Osteocyte (in vitro differentiated cells): ENCODE measurements at places on chromosomes 7 and 10. TPM values are rescaled to one million over a fixed set of nuclear protein-coding genes. Genes with fewer than 3 reads are reported as not detected.

GRCh38 chr10:61188101-61188500 is 244.1 kb upstream of the RHOBTB1 start:
- no peak for DNase-seq
- no peak overlapping the region for H3K4me3 ChIP-seq
- H3K27me3 ChIP-seq, result peaks cover 13% of the 10 kb centered on the region

- H3K4me3 ChIP-seq, result no peak overlapping the region
- H3K27ac ChIP-seq, result no peak overlapping the region
- no peaks in the 10 kb centered on the region for H3K4me1 ChIP-seq
- no peaks in the 10 kb centered on the region for H3K36me3 ChIP-seq
Observed at GRCh38 chr7:155198901-155199845, 98.5 kb upstream of the INSIG1 start.

- H3K4me1 ChIP-seq, result no peaks in the 10 kb centered on the region
- no peaks in the 10 kb centered on the region for H3K36me3 ChIP-seq
- H3K27ac ChIP-seq, result no peak overlapping the region
- no peaks in the 10 kb centered on the region for H3K27me3 ChIP-seq
- no peak for DNase-seq
Observed at GRCh38 chr7:34019301-34019790, 114.0 kb downstream of the BMPER start.

DNA sequence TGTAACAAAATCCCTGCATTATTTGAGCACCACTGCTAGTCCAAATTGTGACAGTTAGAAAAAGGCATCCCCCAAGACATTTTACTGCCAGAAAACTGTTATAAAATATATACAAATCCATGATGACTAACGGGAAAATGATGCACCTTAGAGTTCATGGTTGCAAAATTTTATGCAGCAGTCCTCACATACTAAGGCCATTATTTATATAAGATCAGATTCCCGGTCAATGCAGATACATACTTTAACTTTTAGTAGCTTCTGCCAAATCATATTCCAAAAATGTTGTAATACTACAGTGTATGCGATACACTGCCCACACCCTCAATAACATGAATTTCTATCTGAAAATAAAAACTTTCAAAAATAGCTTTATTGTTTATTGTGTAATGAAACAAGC is 239.9 kb upstream of the ZNF32 start:
- no peak overlapping the region for H3K4me3 ChIP-seq
- no peaks in the 10 kb centered on the region for H3K27me3 ChIP-seq
- H3K4me1 ChIP-seq, result peaks cover 58% of the 10 kb centered on the region
- peak overlapping the region; percentile 39 for H3K27ac ChIP-seq

DNA sequence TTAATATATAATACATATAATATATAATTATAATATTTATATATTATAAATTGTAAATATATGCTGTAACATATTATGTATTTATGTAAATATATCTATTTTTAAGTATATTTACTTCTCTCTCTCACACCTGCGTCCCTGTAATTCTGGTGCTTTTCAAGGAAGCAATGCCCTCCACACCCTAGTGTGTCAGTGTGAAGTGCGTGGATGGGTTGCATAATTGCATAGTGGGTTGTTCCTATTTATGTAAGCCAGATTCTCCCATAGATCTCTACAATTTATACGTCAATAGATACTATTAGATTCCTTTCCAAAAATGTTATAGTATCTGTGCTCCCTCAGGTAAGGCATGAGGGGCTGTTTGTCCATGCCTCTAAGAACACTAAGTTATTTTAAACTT is 49.9 kb upstream of the CPN1 start:
- DNase-seq, result no peak
- H3K27ac ChIP-seq, result no peak overlapping the region
- no peaks in the 10 kb centered on the region for H3K36me3 ChIP-seq
- no peaks in the 10 kb centered on the region for H3K4me1 ChIP-seq
- H3K4me3 ChIP-seq, result no peak overlapping the region

The OPALIN gene
- total RNA-seq, result not detected in 2 replicates

- H3K4me3 ChIP-seq, result no peak overlapping the region
- no peak for DNase-seq
- H3K36me3 ChIP-seq, result peaks cover 8% of the 10 kb centered on the region
- H3K27me3 ChIP-seq, result no peaks in the 10 kb centered on the region
- H3K27ac ChIP-seq, result no peak overlapping the region
- H3K4me1 ChIP-seq, result peaks cover 9% of the 10 kb centered on the region
Observed at GRCh38 chr10:14309593-14309992, 21.1 kb downstream of the FRMD4A start.

DNA sequence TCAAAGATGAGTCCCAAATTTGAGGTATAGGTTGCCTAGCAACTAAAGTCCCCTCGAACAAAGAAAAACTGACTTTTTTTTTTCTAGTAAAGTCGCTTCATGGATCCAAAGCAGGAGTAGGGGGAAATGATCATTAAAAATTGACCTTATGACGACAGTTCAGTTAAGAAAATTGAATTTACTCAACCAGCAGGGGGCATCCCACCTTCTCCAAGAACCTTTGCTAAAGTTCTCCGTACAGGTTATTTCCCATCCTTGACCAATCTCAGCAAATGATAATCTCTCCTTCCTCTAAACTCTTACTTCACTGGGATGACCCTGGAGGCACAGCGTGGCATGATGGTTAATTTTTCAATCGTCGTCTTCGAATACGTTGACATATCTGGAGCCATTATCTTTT is 228.3 kb downstream of the CALN1 start:
- H3K27ac ChIP-seq, result no peak overlapping the region
- no peak for DNase-seq
- no peaks in the 10 kb centered on the region for H3K36me3 ChIP-seq
- no peak overlapping the region for H3K4me3 ChIP-seq
- H3K4me1 ChIP-seq, result no peaks in the 10 kb centered on the region

DNA sequence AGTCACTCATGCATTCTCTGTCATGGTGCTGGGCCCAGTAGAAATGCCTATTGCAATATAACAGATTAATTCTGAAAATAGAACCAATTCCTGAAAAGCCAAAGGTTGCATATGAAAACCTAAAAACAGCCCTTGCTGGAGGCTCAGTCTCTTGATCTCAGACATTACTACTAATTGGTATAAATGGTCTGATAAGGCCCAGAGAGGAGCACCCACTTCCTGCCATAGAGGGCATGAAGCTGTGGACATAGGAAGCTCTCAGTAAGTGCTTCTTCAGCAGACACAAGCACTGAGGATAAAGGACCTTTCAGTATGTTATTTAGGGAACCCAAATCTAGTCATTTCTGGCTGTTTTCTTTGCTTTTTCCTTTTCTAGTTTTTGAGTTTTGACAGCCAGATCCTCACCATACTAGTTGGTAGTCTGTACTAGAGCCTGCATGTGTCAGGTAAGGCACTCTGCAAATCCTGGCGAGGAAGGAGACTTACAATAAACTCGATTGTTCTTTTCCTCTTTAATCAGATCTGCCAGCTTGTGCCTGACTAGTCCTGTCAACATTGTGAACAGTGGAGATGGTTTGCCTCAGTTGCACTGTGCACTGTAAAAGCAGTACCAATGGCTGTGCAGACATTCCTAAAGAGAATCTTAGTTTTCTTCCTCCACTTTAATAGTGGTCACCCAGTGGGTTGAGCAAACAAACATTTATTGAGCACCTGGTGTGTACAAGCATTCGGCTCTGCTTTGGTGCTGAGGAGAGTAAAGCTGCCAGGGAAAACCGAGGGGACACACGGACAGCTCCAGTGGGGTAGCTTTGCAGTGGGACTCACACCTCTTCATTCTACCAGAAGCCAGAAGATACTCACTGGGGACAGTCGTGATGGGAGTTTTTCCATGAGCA is 140.9 kb downstream of the CHN2 start:
- H3K36me3 ChIP-seq, result no peaks in the 10 kb centered on the region
- H3K27ac ChIP-seq, result no peak overlapping the region
- H3K4me1 ChIP-seq, result peaks cover 2% of the 10 kb centered on the region
- peaks cover 22% of the 10 kb centered on the region for H3K27me3 ChIP-seq
- H3K4me3 ChIP-seq, result no peak overlapping the region
- DNase-seq, result no peak

The VGF gene
- total RNA-seq, result 0.16 and 0.24 TPM in 2 replicates

GRCh38 chr10:86091216-86091615 is 275.4 kb downstream of the GRID1 start:
- H3K4me1 ChIP-seq, result no peaks in the 10 kb centered on the region
- H3K27ac ChIP-seq, result no peak overlapping the region
- DNase-seq, result peak; percentile 66
- H3K27me3 ChIP-seq, result no peaks in the 10 kb centered on the region

DNA sequence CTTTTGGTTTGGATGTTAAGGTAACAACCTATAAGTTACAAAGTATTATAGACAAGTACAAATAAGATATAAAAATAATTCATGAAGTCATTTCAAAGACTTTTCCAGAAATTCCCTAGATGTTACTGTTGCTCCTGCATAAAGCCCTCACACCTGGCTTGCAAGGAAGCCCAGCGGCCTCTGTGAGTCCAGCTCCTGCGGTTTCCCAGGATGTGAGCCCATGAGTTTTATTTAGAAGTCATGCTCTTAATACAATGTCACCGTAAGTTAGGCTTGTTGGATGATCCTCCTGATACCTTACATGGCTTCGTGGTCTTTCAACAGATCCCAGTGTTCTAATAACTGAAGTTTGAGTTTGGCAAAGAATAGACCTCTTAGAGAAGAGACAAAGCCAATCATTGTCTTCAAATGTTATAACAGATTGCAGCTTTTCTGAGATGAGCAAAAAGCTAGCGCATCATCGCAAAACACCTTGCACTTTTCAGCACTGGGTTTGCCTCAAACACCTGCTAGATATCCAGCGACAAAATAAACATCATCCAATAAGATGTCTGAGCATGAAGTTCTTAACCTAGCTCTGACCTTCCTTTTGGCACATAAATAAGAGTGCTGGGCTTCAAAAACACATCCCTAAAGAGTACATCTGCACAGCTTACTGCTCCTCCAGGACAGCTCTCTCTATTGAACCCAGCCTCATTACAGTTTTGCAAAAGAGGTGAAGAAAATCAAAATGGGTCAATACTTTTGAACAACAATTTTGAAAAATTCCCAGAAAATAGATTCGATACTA is 3.6 kb downstream of the FAM171A1 start:
- no peak overlapping the region for H3K27ac ChIP-seq
- peaks cover 28% of the 10 kb centered on the region for H3K4me1 ChIP-seq
- no peaks in the 10 kb centered on the region for H3K36me3 ChIP-seq
- H3K27me3 ChIP-seq, result peaks cover 5% of the 10 kb centered on the region

The EVX1 gene
- total RNA-seq, result not detected in 2 replicates

DNA sequence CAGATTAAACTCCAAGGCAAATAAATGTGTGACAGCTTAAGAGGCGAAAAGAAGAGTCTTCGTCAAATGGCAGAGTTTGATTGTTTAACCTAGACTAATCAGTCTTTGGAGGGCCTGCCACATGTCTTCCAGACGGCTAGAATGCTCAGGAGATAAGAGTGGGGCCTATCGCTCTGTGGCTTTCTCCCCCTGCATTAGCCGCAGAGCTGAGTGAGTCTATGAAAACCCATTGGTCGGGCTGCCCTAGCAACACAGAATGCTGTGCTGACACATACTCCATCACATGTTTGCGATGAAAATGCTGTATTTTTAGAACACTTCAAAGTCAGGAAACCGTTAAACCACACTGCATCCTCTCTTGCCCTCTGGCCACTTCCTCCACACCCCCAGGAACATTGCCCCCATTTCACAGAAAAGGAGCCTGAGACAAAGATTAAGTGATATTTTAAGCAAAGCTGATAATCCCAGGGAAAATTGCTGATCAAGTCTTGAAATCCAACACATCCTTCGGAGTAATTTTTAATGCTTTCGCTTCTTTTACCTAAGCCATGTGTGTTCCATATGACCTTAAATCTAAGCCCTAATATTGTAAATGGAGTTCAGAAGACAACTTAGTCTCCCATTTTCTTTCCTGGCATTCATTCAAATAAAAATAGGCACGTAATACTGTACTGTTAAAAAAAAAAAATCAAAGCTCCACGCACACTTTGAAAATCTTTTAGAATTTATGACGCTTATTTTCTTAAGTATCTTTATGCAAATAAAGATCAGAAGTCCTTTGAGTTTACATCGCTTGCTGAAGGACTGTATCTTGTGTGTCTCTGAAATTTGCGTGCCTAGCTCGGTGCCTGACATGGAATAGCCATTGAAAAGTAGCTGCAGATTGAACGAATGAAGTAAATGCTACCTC is 161.2 kb downstream of the CELF2 start:
- no peak for DNase-seq
- H3K27ac ChIP-seq, result no peak overlapping the region
- H3K27me3 ChIP-seq, result no peaks in the 10 kb centered on the region
- H3K4me1 ChIP-seq, result no peaks in the 10 kb centered on the region

GRCh38 chr7:40701836-40702551 is 567.2 kb downstream of the SUGCT start:
- H3K4me1 ChIP-seq, result peaks cover 25% of the 10 kb centered on the region
- H3K27me3 ChIP-seq, result no peaks in the 10 kb centered on the region
- H3K27ac ChIP-seq, result no peak overlapping the region
- no peak overlapping the region for H3K4me3 ChIP-seq
- H3K36me3 ChIP-seq, result no peaks in the 10 kb centered on the region
- DNase-seq, result no peak

GRCh38 chr10:16520900-16521299 is 779 bp downstream of the C1QL3 start:
- H3K36me3 ChIP-seq, result no peaks in the 10 kb centered on the region
- H3K27me3 ChIP-seq, result peaks cover 78% of the 10 kb centered on the region
- peaks cover 14% of the 10 kb centered on the region for H3K4me1 ChIP-seq
- no peak overlapping the region for H3K27ac ChIP-seq

The IMMP2L gene
- total RNA-seq, result 15.6 and 18.5 TPM in 2 replicates

GRCh38 chr10:120177330-120177729 is 279.7 kb upstream of the PLPP4 start:
- DNase-seq, result no peak
- H3K27ac ChIP-seq, result no peak overlapping the region
- H3K4me3 ChIP-seq, result no peak overlapping the region
- no peaks in the 10 kb centered on the region for H3K4me1 ChIP-seq
- H3K36me3 ChIP-seq, result no peaks in the 10 kb centered on the region
- no peaks in the 10 kb centered on the region for H3K27me3 ChIP-seq

The VWC2 gene
- not detected in 2 replicates for total RNA-seq

The TYW1B gene
- total RNA-seq, result 1.6 and 2.3 TPM in 2 replicates

The C10orf62 gene
- not detected in 2 replicates for total RNA-seq

- H3K27ac ChIP-seq, result peak overlapping the region; percentile 20
- H3K4me3 ChIP-seq, result peak overlapping the region; percentile 91
- no peaks in the 10 kb centered on the region for H3K36me3 ChIP-seq
- no peaks in the 10 kb centered on the region for H3K27me3 ChIP-seq
- H3K4me1 ChIP-seq, result peaks cover 56% of the 10 kb centered on the region
- no peak for DNase-seq
Observed at GRCh38 chr10:52313256-52313932, 687 bp upstream of the DKK1 start.

DNA sequence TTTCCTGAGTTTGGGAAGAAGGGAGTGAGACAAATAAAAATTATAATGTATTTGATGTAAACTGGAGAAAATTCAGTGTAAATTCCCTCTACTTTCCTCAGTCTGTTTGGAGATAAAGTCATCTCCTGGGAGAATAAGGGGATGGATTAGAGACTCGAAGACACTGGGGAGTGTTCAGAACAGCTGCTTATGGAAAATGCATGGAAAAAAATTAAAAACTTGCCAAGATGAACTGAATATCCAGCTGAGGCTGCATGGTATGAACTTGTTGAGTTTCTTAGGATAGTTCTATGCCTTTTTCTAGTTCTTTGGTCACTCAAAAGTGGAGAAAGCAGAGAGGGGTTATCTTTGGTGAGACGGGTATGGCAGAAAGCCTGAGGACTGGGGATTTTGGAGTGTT is 210.5 kb downstream of the BICC1 start:
- no peak overlapping the region for H3K4me3 ChIP-seq
- H3K27ac ChIP-seq, result peak overlapping the region; percentile 11
- peaks cover 8% of the 10 kb centered on the region for H3K4me1 ChIP-seq
- H3K27me3 ChIP-seq, result no peaks in the 10 kb centered on the region
- DNase-seq, result no peak

GRCh38 chr7:67462781-67463191 is 466.2 kb downstream of the TYW1 start:
- H3K27me3 ChIP-seq, result no peaks in the 10 kb centered on the region
- no peaks in the 10 kb centered on the region for H3K4me1 ChIP-seq
- H3K36me3 ChIP-seq, result no peaks in the 10 kb centered on the region
- no peak overlapping the region for H3K4me3 ChIP-seq
